ENCODE measurements at places on chromosomes 3 and 15.

GRCh38 chr3:69941439-69942176 is 57.9 kb upstream of the SAMMSON start:
- no peak for DNase-seq

- DNase-seq, result no peak
Observed at GRCh38 chr15:100468285-100468684, 60.5 kb downstream of the CERS3 start.

GRCh38 chr15:52154896-52155865 is 36.0 kb downstream of the GNB5 start:
- DNase-seq, result no peak

GRCh38 chr3:64184621-64185020 is 40.6 kb downstream of the PRICKLE2 start:
- no peak for DNase-seq

GRCh38 chr3:64355401-64355807 is 130.1 kb upstream of the PRICKLE2 start:
- no peak for DNase-seq

DNA sequence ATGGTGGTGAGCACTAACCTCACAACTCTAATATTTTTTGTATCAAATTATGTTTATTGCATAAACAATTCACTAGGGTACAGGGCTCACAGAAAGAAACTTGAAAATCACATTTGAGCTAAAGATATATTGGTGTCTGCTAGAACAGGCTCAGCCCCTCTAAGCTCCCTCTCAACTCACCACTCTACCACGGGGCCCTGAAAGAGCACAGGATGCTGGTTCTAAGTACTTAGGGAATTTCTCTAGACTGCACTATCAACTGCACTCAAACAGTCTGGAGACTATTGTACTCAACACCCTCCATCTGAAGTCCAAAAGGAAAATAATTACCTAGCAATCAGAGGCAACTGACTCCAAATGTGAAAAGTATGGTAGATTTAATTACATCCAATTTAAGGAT is 98.7 kb upstream of the STRIT1 start:
- DNase-seq, result no peak

GRCh38 chr3:41125258-41125657 is 74.0 kb upstream of the CTNNB1 start:
- no peak for DNase-seq

DNA sequence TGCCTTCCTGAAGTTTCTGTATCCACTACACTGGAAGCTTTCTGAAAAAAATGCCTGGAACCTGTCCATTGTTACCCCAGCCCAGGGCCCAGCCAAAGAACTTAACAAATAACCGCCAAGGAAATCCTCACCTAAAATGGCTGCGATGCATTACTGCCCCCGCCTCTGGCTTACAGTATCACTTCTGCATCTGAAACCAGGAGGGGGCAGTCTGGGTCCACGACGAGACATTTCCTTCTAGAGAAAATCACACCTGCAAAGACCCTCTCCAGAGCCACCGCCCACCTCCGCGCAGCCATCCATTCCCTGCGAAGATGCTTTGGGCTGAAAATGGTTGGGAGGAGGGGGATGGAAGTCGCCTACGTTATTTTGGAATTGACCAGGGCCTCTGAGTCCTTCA is 22.4 kb upstream of the CELF6 start:
- DNase-seq, result peak; percentile 20

Data from stimulated activated CD4-positive, alpha-beta T cell treated with anti-CD3 and anti-CD28 coated beads, Interleukin-2, amount 100 ng/mL, for 24 hours (primary cell).